ENCODE measurements at places on chromosomes 7 and 10.

DNA sequence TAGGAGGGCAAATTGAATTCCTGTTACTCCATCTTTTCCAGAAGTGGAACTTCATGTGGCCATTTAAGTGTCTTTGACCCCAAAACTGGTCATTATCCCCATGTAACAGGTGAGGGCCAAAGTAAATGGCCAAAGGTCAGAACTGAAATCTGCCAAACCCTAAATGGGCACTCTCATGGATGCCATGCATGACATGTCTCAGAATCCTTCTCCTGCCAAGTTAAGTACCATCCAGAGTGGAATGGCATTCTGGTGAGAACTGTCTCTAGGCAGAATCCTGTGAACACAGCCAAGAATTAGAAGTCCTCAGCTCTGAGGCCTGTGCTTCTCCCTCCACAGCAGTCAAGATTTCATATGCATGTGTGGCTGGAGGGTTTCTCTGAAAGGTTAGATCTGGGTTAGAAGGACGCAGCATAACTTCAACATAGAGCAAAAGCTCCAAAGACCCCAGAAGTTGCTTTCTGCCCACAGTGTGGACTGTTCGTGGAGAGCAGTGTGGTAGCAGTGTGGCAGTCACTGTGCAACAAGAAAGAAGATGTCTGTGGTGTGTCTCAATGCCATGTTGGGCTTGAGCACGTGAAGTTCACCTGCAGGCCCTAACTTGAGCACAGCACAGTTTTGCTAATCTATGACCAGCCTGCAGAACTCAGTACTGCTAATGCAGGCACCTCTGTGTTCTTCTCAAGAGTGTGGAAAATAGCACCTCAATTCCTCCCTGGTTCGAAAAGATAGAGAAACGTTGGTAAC, 121.3 kb downstream of the ADCY1 start:
- no peak for DNase-seq

- peak; percentile 70 for DNase-seq
Measured at GRCh38 chr10:5987747-5988146, 10.4 kb upstream of the IL15RA start.

- no peak for DNase-seq
Measured at GRCh38 chr7:16023046-16023445, 336.6 kb upstream of the MEOX2 start.

DNA sequence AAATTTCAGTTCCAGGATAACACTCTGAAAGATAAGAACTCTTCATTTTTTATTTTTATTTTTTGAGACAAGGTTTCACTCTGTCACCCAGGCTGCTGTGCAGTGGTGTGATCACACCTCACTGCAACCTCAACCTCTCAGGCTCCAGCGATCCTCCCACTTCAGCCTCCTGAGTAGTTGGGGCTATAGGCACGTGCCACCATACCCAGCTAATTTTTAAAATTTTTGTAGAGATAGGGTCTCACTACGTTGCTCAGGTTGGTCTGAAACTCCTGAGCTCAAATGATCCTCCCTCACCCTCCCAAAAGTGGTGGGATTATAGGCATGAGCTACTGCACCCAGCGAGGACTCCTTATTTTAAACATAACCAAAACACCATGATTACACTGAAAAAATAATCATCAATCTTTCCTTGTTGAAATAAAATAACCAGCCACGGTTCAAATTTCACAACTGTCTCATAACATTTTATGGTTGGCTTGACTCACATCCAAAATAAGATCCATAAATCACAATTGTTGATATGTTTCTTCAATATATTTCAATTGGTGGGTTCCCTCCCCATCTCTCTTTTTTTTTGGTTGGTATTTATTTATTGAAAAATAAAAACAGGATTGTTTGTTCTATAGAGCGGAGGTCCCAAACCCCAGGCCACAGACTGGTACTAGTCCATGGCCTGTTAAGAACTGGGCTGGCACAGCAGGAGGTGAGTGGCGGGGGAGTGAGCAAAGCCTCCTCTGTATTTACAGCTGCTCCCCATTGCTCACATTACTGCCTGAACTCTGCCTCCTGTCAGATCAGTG, 60.1 kb upstream of the FAM171A1 start:
- DNase-seq: no peak

- no peak for DNase-seq
Measured at GRCh38 chr10:121590772-121591171, 7.5 kb downstream of the FGFR2 start.

DNA sequence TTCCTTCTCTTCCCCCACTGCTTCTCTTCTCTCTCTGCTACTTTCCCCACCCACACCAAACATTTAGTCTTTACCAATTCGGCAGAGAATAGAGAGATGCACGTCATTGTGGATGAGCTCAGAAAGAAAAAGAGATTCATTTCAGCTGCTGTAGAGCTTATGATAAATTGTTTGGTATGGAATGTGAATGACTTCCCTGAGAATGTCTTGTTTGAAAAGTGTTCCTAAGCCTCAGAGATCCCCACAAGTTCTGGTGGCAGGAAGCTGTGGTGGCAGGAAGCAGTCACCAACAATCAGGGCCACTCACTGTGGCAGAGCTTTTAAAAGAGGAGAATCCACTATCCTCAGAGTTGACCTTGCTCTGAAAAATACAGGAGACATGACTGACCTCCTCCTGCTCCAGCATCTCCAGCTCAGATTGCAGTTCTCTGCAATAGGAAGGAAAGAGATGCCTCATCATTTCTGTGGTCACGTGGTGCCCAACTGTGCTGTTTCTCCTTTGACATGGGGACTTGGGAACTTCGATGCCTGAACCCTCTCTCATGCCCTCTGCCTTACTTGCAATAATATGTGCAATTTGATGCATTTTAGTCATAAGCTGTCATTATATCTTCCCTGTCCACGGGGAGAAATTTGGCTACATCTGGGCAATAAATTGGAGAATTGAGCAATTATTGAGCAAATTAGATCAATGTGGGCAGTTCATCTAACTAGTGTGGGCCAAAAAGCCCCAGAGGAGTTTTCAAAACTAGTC, 76.5 kb downstream of the BMPER start:
- no peak for DNase-seq

DNA sequence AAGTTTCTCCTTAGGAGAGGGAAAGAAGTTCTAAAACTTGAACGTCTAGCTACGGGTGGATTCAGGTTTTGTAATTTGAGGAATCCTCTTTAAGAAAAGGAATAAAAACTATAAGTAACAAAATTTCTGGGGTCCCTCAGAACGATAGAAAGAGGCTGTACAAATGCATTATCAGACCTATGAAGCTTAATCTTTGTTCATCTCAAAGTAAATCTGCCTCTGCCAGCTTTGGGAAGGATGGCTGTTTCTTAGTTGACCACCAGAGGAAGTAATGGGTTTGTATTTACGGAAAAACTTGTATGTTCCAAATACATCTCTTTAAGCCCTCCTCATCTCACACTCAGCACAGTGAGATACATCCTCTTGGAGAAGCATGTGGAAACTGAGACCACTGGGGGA, 864 bp downstream of the PSTK start:
- peak; percentile 45 for DNase-seq

DNA sequence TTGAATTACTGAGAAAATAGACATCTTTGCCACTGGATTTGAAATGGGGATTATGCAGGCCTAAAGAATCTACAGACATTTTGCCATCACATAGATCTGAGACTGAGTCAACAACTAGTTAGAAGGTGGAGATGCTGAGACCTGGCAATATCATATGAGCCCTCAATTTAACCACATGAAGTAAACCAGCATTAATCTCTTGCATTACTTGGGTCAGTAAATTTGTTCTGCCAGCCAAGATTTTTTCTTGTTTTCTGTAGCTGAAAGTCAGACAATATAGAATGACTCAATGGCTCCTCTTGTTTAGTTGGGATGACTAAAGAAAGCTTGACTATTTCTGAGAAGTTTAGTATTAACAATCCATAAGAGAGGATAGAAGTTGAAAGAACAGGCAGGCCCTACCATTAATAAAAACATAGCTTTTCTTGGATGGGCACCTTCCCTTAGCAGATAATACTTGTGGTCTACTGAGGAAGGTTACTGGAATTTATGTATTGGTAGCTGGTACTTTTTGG, 396.7 kb upstream of the SORCS1 start:
- DNase-seq: no peak

DNA sequence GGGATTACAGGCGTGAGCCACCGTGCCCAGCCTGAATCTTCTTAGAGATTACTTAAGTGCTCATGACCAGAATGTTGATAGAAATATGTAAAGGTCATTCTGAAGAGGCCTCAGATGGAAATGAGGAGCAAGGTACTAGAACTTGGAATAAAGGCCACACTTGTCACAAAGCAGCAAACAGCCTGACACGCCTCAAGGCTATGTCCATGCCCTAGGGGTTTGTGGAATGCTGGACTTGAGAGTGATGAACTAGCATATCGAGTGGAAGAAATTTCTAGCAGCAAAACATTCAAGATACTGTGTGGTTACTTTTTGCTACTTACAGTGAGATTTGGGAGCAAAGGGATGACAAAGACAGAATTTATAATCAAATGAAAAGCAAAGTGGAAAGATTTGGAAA, 39.0 kb downstream of the ZNF438 start:
- no peak for DNase-seq

DNA sequence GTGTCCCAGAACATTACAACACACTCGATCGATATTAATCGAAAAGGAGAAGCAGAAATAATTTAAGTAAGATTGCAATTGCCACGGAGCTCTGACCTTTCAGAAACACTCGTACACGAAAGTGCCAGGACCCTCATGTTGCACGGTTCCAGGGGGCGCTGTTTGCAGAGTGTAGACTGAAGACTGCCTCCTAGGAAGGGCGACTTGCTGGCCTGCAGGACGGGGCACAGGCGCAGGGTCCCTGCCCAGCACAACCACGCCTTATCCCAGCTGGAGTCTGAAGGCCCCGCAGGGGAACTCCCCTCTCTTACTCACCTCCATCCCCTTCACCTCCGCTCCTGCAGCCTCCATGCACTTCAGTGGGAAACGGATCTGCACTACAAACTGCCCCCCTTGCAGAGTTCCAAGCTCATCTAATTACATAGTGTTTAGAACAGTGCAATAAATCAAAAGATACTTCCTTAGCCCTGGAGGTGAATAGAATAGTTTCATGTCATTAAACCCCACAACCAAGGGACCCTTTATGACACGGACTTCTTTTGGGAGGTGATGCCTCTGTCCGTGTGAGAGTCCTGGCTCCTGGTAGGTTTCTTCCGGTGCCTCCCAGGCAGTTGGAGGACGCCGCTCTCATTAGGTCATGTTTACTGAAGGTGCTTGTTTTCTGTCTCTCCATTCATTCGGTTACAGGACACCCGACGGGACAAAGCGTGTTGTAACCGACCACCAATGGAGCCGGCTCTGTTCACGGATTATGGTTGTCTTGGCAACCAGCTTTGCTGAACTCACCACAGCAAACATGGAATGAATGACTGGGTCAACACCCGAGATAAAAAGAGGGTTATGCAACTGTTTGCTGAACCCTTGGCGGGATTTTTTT, 262.2 kb downstream of the BAMBI start:
- no peak for DNase-seq

- DNase-seq: no peak
Measured at GRCh38 chr10:114487815-114488536, 83.7 kb upstream of the AFAP1L2 start.

- no peak for DNase-seq
Measured at GRCh38 chr10:218798-219197, 83.5 kb downstream of the ZMYND11 start.

DNA sequence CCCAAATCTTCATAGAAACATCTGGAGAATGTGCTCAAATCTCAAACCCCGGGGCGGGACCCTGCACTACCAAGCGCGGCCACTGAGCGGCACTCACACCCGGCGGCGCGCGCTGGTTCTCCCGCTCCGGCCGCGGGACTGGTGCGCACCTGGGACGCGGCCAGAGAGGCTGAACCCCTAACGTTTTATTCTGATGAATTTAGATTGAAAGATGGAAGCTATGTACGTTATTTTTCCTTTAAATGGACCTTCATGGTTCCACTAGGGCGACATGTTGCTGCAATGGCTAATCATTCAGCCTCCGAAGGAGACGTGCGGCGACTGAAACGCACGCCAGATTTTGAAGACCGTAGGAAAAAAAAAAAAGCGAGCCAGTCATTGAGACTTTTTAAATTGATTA, 107.0 kb upstream of the INSIG1 start:
- DNase-seq: peak; percentile 78

DNA sequence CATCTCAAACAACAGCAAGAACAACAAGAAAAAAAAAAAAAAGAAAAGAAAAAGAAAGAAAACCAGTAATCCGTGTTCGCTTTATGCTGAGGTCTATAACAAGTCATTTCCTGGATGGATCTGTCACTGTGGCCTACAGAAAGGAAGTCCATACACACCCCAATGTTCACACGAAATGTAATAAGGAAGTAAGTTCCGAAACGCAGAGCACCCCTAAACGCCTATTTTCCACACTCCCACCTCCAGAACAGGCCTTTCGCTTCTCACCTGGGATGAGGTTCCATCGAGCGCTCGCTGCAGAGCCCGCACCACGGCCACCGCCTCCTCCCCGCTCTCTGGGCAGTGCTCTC, 735 bp downstream of the ZNF394 start:
- DNase-seq: peak; percentile 66

DNA sequence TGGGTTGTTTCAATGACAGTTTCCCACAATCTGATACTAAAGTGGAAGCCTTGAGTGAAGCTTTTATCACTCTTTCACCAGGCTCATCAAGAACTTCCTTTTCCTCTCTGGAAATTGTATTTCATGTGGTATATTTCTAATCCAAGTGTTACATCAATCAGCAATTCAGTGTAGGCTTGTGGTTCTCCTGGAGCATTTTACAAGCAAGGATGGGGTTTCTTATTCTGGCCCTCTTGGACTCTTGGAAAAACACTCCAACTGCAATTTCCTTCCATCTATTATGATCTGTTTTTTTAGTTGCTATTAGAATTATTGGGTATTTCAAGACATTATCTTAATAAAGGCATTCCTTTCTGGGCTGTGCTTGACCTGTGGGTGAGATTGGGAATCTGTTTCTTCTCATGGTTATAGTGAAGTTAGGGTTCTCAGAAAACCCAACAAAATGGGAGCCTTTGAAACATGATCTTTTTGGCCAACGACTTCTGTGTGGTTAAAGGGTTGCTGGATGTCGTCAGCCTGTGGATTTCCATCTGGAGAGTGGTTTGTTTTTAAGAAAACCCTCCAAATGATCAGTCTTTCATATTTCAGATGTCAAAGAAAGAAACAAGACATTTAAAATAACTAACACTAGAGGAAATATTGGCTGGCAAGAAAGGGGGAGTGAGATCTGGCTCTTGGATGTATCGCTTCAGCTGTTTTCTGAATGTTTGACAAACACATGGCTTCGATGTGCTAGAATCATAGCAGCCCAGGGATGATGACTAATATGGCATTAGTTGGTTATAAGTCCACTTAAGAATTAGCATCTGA, 540.2 kb downstream of the LRMDA start:
- no peak for DNase-seq

- no peak for DNase-seq
Measured at GRCh38 chr7:137999496-138000080, 2.3 kb downstream of the CREB3L2 start.

- DNase-seq: no peak
Measured at GRCh38 chr10:22333975-22334282, 11.4 kb upstream of the SPAG6 start.
